Uterus (tissue), 4 donors: ENCODE measurements at places on chromosomes 11 and 22. TPM values are rescaled to one million over a fixed set of nuclear protein-coding genes. Genes with fewer than 3 reads are reported as not detected.

Gene ART1
- total RNA-seq = not detected

Gene APOA4
- not detected for total RNA-seq

Gene CCDC116
- 1.5 TPM for total RNA-seq

DNA sequence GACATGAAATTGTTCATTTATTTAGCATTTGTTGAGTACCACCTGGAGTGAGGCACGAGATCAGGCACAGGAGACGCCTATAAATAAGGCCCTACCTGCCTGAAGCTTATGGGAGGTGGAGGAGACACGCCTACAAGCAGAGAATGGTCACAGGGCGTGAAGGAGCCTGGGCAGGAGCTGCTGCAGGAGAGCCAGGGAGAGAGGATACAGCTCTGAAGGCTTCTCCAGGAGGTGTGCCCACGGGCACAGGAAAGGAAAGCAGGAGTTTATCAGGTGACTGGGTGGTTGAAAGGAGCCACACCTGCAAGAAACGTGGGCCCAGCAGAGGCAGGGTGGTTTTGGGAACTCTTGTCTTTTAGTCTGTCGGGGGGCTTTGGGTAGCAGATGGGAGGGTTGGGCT is 70.3 kb downstream of the BMAL1 start:
- H3K4me1 ChIP-seq = no peaks in the 10 kb centered on the region
- H3K27ac ChIP-seq = no peak overlapping the region
- H3K4me3 ChIP-seq = no peak overlapping the region
- DNase-seq = no peak

DNA sequence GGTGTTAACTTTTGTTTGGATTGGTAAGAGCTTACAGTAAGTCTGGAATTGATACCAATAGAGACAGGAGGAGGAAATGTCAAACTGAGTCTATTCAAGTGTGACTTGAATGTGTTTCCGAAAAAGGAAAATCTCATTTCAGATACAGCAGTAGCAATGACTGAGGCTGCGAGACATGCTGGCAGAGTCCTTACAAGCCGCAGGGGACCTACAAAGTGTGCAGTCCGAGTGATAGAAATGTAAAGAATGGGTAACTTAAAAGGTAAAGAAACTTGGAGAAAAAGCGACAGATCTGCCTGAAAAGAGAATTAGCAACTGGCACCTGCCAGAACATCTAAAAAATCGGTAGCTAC is 444 bp downstream of the CWF19L2 start:
- H3K4me1 ChIP-seq = no peaks in the 10 kb centered on the region
- peak overlapping the region; percentile 75 for H3K4me3 ChIP-seq
- H3K27ac ChIP-seq = peak overlapping the region; percentile 77
- no peaks in the 10 kb centered on the region for H3K36me3 ChIP-seq
- no peaks in the 10 kb centered on the region for H3K27me3 ChIP-seq
- DNase-seq = no peak

- H3K27ac ChIP-seq = no peak overlapping the region
- no peak for DNase-seq
- no peak overlapping the region for H3K4me3 ChIP-seq
- H3K27me3 ChIP-seq = no peaks in the 10 kb centered on the region
- no peaks in the 10 kb centered on the region for H3K4me1 ChIP-seq
- no peaks in the 10 kb centered on the region for H3K36me3 ChIP-seq
These were observed 18.7 kb downstream of the EHF start for GRCh38 chr11:34639545-34639944.

DNA sequence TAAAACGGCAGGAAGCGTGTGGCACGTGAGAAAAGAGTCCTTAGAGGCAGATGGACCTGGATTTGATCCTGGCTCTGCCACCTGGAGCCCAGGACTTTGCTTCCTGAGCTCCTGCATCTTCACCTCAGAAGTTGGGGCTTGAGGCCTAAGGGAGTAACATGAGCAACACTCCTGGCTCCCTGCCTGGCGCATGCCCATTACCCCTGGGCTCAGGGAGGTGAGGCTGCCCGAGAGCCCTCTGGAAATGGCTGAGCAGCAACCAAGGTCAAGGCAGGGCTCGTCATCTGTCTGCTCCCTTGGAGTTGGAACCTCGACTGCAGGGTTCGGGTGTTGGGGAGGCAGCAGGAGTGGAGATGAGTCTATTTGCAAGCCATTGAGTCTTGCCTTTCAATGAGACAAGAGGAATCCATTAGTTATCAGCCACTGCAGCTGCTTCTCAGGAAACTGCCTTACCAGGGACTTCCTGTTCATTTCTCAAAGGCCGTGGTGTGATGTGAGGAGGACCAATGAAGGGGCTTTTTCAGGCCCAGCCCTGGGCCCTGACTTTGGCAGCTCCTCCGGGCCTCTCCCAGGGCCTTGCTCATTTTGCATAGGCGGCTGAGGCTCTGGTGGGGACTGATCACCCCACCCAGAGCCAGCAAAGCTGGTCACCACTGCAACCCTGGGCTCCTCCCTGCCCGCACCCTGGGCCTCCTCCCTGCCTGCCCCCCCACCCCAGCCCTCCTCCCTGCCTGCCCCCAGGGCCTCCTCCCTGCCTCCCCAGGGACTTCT is 6.4 kb downstream of the FADS2 start:
- peak; percentile 60 for DNase-seq
- no peak overlapping the region for H3K4me3 ChIP-seq
- H3K27me3 ChIP-seq = no peaks in the 10 kb centered on the region
- H3K36me3 ChIP-seq = no peaks in the 10 kb centered on the region
